PC-3 (cell line): ENCODE measurements at places on chromosomes 13 and 19. TPM values are rescaled to one million over a fixed set of nuclear protein-coding genes. Genes with fewer than 3 reads are reported as not detected.

DNA sequence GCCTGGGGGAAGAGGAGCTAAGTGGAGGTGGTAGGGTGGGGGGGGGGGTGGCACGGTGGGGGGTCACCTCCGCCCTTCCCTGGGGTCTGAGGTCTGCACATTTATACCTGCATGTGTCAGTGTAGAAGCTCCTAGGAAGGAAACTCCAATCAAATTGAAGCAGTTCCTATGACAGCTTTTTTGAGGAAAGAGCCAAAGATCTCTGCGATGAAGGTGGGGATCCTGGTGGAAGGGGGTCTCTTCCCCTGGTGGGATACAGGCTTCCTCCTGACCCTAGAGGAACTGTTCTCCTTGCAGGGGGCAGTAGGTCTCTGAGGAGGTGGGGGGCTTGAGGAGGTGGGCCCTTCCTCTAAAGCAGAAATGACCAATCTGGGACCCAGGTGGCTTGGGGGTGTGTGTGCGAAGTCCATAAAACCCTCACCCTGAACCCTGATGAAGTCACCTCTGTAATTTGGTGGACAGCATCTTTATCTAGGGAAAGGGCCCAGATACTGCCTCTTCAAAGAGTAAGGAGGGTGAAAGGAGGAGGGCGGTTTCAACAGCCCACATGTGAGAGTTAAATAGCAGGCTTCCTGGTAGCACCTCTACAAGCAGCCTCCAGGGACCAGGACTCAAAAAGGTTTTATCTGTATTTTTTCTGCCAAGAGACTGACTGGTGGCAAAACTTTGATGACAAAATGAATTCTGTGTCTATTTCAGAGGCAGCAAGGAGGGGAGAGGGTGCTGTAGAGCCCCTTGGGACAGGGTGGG, 12.9 kb downstream of the RANBP3 start:
- DNase-seq, result no peak

- DNase-seq, result no peak
Observed at GRCh38 chr13:31111136-31111535, 50.6 kb downstream of the HSPH1 start.

DNA sequence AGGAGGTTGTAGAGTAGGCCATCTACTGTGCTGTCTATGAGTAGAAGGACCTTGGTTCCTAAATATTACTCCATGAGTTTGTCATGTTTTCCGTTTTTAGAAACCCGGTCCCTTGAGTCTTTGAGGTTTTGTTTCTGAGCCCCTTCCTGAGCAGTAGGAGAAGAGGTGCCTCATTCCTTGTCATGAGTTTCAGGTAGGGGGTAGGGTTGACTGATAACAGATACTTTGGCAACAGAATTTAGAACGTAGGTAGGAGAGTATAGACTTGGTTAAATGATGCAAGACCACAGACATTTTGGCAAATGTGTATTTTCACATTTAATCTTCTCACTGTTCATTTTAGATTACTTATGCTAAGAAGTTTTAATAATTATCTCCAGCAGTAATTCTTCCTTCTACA, 24.6 kb downstream of the LMO7 start:
- no peak for DNase-seq

GRCh38 chr19:50328873-50329145, 368 bp downstream of the KCNC3 start:
- no peak for DNase-seq

DNA sequence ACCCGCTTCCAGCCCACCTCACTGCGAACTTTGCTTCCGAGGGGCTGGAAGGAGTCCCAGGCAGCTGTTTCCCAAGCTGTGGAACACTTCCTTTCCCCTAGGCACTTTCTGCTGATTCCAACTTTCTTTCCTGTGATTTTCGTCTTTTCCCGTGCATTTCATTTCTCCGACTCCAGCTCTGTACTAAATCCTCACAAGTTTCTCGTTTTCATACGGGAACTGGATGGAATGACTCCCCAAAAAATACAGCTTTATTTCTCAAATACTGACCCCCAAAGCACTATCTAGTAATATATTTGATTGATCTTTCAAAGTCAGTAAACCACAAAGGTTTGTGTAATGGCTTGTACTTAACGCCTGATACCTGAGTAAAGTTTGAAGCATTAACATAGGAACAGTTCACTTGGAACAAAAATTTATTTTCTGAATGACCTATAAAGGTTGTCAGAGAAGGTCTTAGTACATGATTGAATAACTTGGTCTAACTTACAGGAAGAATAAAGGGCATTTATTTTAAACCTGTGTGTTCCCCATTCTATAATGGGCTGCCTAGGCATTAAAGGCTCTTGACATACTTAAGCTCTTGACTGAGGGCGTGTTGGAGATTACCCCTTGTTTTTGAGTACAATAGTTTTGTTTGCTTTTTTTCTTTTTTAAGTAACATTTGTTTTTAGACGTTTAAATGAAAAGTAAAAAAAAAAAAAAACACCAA, 1.3 kb upstream of the PCDH9 start:
- DNase-seq, result no peak

- DNase-seq, result peak; percentile 46
Observed at GRCh38 chr13:40664350-40665125, 1.9 kb downstream of the FOXO1 start.

GRCh38 chr19:48398102-48398374, 4.6 kb downstream of the GRIN2D start:
- DNase-seq, result no peak

DNA sequence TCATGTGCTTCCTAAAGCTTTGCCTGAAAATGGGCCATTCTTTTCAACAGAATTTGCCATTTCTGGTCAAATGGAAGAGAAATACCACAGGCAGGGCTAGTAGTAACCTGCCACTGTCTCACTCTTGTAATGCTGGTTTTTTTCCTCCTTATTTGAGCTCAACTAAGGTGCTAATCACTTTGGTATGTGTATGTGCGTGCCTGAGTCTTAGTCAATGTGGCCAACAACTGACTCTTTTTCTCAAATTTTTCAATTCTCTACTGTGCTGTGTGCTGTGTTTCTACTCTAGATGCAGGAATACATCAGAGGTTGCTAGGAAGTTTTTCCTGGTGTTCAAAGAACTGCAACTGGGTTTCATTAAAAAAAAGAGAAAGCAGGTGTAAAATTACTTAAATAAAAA, 870.2 kb downstream of the EFNB2 start:
- peak; percentile 11 for DNase-seq

DNA sequence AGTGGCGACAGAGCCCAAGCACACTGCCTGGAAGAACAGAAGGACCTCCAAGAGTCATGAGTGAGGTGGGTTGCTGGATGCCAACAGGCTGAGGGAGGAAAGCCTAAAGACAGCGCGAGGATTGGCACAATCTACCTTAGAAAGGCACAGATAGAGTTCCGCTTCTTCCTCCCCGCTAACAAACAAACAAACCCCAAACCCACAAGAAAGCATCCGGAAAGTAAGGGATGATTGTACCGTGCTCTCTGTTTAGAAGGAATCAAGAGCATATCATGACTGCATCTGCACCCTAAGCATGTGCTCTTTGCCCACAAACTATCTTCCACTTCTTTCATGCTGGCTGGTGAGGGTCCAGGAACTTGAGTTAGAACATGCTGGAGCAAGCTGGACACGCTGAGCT, 233.0 kb upstream of the KLF12 start:
- DNase-seq, result no peak

- no peak for DNase-seq
Observed at GRCh38 chr19:50341091-50341564, 12.0 kb upstream of the KCNC3 start.

DNA sequence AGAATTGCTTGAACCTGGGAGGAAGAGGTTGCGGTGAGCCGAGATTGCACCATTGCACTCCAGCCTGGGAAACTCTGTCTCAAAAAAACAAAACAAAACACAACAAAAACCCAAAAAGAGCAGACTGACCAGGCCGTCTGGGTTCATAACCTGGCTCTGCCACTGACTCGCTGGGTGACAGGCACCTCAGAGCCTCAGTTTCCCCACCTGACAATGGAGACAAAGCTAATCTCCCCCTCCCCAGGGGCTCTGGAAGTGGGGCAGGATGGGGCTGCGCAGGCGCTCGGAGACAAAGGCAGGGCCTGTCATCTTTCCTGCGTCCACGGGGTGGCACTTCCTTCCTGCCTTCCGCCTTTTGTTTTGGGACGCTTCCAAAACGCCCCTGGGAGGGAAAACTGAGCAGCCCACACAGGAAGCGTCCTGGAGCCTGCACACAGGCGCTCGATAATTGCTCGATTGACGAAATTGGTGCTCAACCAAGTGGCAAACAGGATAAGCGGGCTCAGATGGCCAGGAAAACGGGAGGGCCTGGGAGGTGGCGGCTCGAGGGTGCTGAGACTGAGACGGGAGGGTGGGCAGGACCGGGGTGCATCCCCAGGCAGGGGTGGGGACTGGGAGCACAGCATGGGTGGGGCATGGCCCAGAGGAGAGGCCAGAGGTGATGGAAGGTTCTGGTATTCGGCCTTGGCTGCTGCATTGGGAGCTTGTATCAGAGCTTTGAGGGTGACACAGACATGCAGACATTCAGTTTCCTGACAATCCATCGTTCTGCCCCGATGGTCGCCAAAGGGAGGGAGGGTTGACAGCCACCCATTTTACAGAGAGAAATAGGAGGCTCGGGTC, 17.8 kb downstream of the SPC24 start:
- DNase-seq, result peak; percentile 99

- DNase-seq, result no peak
Observed at GRCh38 chr13:112803422-112803821, 113.6 kb downstream of the ATP11A start.

DNA sequence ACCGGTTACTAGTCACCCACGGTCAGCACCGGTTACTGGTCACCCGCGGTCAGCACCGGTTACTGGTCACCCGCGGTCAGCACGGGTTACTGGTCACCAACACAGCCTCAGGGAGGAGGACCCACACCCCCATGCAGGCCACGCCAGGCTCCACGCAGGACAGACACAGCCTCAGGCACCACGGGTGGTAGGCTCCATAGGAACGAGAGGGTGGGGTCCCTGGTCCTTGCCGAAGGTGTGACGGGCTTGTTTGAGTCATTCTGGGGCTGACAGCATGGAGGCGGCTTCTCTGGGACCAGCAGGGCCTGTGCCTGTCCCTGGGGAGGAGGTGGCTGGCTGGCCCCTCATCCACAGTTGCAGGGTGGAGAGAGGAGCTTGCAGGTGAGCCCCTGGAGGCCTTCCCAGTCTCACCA, 122.8 kb upstream of the SOX1 start:
- no peak for DNase-seq

DNA sequence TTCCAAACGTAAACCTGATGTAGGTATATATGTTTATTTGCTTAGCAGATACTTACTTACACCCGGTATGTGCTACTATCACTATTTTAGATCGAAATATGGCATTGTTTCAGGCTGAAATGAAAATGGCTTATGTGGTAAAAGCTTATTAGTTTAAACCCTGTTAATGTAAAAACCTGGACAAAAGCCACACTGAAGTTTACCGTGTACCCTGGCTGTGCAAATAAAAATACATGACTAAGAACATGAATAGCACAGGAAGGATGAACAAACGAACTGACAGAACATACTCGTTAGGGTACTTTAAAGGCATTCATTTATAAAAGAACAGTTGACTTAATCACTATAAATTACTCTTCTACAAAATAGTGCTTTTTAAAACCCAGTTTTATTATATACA, 6.6 kb downstream of the CLDN10 start:
- peak; percentile 84 for DNase-seq

The NLRP7 gene
- total RNA-seq, result not detected in 2 replicates

The LNX2 gene
- 5.8 and 6.0 TPM in 2 replicates for total RNA-seq

The QPCTL gene
- 9.8 and 13.4 TPM in 2 replicates for total RNA-seq

The HCN2 gene
- 0.04 and 0.46 TPM in 2 replicates for total RNA-seq

The MBD3L2 gene
- not detected in 2 replicates for total RNA-seq

The MISP gene
- total RNA-seq, result 115 and 130 TPM in 2 replicates

The LIM2 gene
- total RNA-seq, result not detected in 2 replicates

The ZNF420 gene
- 2.3 and 3.8 TPM in 2 replicates for total RNA-seq

The CYP2F1 gene
- total RNA-seq, result not detected in 2 replicates

The COX6B2 gene
- total RNA-seq, result 0.80 and 2.4 TPM in 2 replicates

The FFAR1 gene
- not detected in 2 replicates for total RNA-seq
